NCI-H1092 treated with DMSO at 0.1 percent for 48 hours (cell line): ENCODE measurements at places on chromosomes 16 and 17.

GRCh38 chr17:50800196-50800700, 32.9 kb upstream of the ANKRD40CL start:
- no peak for DNase-seq

- DNase-seq = no peak
Observed at GRCh38 chr17:1933875-1934715, 91.0 kb downstream of the RTN4RL1 start.

DNA sequence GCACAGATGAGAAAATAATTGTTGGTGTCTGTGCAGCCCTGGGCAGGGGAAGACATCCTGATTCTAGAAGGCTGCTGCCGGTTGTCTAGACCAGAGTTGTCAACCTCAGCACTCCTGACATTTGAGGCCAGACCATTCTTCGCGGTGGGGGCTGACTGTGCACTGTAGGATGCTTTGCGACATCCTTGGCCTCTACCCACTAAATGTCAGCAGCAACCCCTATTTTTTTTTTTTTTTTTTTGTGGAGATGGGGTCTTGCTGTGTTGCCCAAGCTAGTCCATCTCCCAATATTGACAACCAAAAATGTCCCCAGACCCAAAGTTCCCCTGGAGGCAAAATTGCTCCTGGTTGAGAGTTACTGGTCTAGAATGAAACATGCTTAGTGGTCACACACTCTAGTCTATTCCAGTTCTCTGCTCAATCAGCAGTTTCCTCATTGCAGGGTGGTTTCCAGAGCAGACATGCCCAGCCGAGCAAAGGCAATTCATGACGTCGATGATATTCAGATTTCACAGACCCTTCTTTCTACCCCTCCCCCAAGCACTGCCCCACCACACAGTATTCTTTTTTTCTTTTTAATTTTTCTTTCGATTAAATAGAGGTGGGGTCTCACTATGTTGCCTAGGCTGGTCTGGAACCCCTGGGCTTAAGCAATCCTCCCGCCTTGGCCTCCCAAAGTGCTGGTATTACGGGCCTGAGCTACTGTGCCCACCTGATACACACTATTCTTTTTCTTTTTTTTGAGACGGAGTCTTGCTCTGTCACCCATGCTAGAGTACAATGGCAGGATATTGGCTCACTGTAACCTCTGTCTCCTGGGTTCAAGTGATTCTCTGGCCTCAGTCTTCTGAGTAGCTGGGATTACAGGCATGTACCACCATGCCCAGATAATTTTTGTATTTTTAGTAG, 9.0 kb downstream of the C17orf99 start:
- no peak for DNase-seq

DNA sequence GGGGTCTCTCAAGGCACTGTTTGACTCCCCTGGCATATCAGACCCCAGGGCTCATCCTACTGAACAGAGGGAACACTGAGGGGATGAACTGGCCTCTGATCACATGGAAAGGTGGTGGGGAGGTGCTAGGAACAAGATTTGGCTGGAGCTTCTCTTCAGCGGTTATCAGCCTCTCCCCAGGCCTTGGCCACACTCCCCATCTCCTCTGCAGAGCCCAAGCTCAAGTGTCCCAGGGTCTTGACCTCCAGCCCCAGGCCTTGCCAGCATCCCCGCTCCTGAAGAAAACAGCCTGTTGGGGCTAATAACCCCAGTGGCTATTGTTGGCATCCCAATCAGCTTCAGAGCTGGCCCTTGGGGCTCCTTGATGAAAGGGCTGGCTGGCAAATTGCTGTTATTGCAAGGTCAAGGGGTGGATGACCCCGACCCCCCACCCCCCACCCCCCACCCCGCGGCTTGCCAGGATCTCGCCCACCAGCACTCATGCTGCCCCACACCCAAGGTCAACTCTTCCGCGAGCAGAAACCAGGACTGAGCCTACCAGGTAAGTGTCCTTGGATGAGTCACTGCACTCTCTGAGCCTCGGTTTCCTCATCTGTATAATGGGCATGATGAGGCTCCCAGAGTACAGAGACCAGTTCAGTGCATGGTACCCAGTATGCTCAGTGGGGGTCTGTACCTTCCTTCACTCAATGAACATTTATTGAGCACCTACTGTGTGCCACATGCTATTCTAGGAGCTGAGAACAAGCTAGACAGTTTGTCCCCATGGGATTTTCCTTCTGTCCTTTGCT, 18.8 kb upstream of the FAM83G start:
- DNase-seq = no peak

- no peak for DNase-seq
Observed at GRCh38 chr17:75518201-75518600, 1.9 kb downstream of the TSEN54 start.
